Left renal pelvis (tissue), 4 donors: ENCODE measurements at places on chromosomes 11 and 22.

DNA sequence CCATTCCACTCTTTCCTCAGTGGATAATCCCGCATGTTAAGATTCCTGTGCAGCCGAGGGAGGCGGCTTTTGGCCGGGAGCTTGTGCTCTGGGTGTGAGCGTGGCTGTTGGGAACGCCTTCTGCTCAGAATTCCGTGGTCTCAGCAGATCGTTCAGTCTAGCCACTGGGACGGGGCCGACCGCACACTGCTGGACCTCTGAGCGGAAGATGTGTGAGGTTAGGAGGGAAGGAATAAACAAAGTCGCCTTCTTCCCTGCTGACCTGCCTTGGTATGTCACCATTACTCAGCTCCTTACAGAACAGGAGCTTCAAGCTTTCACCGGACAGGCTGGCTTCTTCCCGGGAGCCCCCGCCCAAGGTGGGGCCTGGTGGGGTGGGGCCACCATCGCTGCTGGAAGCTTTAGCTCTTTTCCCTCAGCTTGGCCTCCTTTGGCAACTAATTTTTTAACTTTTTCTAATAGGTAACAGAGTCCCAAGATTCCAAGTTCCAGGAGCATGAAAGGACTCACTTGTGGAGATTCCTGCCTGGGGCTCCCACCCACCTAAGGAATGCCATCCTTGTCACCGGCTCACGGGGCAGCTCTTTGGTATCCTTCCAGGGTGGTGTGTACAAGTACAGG lies 22.5 kb upstream of the SEPTIN5 start:
- no peak for DNase-seq

GRCh38 chr11:77196961-77197360 lies 68.9 kb downstream of the MYO7A start:
- DNase-seq: no peak

GRCh38 chr11:106723071-106723470 lies 295.2 kb downstream of the GUCY1A2 start:
- DNase-seq: no peak

- DNase-seq: no peak
Measured at GRCh38 chr11:27699242-27699925, 871 bp downstream of the BDNF start.

DNA sequence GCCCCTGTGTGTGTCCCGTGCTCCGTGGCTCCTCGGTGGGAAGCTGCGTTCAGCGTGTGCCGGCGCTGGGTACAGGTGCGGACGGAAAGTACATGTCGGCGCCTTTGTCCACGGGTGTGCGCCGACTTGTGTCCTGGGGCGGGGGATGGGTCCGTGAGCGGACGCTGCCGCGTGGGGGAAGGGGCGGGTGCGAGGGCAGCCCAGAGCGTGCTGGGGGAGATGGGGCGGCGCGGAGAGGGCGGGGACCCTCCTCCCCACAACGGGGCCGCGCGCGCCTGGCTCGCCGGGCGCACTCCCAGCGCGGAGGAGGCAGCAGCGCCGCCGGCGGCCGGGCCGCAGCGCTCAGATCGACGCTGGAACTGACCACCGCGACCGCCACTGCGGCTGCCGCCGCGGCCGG lies 33.6 kb upstream of the RELT start:
- no peak for DNase-seq

DNA sequence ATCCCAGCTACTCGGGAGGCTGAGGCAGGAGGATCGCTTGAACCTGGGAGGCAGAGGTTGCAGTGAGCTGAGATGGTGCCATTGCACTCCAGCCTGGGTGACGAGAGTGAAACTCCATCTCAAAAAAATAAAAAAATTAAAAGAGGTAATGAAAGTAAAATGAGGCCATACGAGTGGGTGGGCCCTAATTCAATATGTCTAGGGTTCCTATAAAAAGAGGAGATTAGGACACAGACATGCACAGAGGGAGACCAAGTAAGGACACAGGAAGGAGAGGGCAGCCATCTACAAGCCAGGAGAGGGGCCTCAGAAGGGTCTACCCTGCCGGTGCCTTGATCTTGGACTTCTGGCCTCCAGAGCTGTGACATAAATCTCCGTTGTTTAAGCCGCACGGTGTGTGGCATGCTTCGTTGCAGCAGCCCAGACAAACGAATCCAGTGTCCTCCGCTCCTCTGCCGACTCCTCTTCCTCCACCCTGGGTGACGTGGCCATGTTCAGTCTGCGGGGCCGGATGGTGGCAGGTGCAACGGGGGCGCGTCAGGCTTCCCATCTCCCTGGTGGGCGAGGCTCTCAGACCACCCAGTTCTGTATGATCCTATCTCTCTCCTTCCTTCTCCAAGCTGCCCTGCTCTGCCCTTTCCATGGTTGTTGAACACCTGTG lies 51.6 kb upstream of the PARVG start:
- DNase-seq: no peak

- no peak for DNase-seq
Measured at GRCh38 chr22:48482771-48483170, 1344.9 kb downstream of the BRD1 start.

- DNase-seq: peak; percentile 62
Measured at GRCh38 chr11:9047964-9048523, 43.4 kb downstream of the SCUBE2 start.

GRCh38 chr11:28759311-28759710 lies 651.1 kb downstream of the METTL15 start:
- DNase-seq: no peak

GRCh38 chr11:71913756-71914526 lies 14.5 kb downstream of the XNDC1N start:
- DNase-seq: no peak

GRCh38 chr11:108511851-108512474 lies 13.8 kb upstream of the POGLUT3 start:
- DNase-seq: no peak

- DNase-seq: no peak
Measured at GRCh38 chr11:111707039-111707690, 59.0 kb downstream of the PPP2R1B start.

DNA sequence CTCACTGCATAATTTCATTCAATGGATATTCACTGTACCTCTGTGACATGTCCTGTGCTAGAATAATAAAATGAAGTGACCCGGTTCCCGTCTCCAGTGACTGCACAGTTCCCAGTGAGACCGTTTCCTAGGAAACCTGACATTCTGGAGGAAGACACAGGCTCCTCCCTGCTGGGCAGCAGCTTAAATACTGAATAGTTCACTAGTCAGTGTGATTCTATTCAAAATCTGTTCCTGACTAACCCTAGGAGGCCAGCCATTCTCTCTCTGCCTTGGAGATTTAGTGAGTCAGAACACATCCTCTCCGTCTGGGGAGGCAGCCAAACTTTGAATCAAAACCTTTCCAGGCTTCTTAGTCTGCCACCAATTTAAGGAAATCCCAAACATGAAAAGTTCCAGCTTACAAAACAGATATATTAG lies 11.3 kb downstream of the TRIM66 start:
- DNase-seq: peak; percentile 36

DNA sequence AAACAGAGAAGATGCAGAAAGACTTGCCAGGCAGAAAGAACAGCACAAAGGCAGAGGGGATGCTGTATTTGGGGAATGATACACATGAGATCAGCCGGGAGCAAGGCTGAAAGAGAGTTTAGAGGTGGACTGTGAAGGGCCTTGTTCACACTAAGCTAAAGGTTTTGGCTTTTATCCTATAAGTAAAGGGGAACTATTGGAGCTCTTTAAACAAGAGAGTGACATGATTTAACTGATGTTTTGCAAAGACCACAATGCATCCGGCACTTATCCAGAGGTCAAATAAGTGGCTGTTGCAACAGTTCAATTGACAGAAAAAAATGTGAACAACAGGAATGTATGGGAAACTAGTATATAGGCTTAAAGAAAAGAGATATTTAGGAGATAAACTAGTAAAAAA lies 64.7 kb upstream of the RRAS2 start:
- DNase-seq: no peak

GRCh38 chr22:45254789-45255278 lies 14.1 kb upstream of the KIAA0930 start:
- no peak for DNase-seq

- DNase-seq: no peak
Measured at GRCh38 chr11:128726458-128727139, 32.7 kb downstream of the FLI1 start.

DNA sequence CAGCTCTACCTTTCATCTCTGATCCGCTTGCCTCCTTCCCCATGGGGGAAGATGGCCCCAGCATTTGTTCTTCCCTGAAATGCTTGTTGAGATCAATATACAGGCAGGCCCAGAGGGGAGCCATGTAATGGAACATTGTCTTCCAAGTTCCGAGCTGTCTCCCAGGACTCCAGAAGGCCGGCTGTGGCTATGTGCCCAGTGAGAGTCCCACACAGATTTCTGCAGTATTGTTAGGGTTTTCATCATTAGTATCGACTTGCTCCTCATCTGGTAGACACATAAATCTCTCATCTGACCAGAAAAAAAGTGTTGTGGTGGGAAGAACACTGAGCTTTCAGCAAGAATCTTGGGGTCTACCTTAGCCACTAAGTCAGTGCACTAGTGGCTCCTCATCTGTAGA lies 163.4 kb downstream of the TRIM29 start:
- DNase-seq: no peak
